ENCODE measurements at places on chromosomes 16 and 17.

GRCh38 chr16:3171181-3171854 is 16.7 kb upstream of the OR1F1 start:
- DNase-seq: no peak

GRCh38 chr17:37513711-37514110 is 24.0 kb downstream of the DUSP14 start:
- DNase-seq: no peak

- no peak for DNase-seq
Measured at GRCh38 chr17:77677630-77678029, 280.9 kb upstream of the TNRC6C start.

GRCh38 chr17:79531191-79532095 is 79.4 kb downstream of the RBFOX3 start:
- DNase-seq: no peak

DNA sequence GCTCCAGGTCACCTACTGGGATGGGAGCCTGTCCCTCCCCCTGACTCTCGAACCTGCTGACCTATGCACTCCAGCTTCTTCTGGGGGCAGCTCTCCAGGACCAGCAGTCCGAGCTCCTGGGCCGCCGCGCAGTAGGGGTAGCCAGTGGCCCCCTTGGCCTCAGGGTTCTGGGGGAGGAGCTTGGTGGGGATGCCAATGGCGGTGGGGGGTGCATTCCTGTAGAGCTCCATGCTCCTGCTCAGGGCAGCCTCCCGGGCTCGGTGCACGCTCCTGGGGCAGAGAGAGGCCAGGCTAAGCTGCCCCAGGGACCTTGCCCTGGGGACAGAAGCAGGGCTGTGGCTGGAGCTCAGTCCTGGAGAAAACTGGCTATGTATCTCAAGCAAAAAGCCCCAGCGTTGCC is 7.7 kb upstream of the SPATA2L start:
- DNase-seq: no peak

- DNase-seq: no peak
Measured at GRCh38 chr17:60354223-60354622, 37.7 kb downstream of the USP32 start.

DNA sequence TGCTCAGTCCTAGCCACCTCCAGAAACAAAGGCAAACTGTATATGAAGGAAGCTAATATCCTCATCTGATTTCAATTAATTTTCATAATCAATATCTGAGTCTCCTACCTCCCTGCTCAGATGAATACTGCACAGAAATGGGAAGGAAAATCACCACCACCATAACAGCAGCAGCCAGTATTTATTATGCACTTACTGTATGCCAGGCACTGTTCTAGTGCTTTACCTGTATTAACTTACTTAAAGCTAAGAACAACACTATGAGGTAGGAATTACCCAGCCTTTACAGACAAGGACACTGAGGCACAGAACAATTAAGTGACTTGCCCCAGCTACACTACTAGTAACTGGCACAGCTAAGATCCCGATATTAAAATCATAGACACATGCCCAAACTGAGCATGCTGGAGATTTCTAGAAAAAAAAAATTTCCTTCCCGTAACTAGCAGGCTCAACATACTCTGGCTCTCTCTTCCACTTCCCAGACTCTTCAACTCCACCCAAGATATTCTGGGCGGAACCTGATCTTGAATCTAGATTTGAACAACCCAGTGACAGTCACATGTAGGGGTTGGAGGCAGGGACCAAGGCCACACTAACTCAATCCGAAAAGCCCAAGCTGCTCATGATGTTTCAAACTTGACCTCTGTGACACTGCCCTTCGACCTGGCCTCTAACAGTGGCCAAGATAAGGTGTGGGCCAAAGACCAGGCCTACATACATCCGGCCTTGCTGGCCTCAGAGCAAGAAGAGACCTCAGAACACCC is 3.9 kb downstream of the TRIM25 start:
- no peak for DNase-seq

- no peak for DNase-seq
Measured at GRCh38 chr17:7951143-7951792, 19.3 kb downstream of the CNTROB start.

DNA sequence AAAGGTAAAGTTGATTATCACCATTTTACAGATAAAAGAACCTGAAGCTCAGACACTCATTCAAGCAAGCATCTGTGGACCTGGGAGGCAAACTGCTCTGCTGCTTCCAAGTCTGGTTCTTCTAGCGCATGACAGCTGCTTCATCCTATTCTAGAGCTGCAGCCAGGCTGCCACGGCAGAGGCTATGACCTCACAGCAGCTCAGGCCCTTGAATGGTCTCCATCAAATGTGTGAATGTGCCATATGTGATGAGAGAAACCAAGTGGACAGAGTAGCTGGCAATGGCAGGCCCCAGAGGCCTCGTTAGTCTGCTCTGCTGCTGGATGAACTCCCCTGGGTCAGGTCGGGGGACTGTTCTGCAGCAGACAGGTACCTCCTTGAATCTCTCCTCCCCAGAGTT is 30.7 kb upstream of the FOXJ1 start:
- DNase-seq: no peak

DNA sequence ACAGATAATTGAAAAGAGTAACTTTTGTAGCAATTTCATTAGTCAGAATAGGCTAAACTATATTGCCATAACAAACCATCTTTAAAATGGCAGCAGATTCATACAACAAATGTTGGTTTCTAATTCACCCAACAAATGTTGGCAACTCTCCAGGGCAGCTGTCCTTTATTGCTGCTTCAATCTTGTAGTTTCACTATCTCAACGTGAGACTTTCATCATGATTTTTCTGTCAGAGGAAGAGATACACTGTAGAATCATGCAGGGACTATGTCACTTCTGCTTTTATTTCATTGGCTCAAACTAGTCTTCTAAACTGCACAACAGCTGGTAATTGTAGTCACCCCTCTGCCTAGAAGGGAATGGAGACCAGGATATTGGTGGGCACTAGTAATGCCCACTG is 174.2 kb downstream of the TANC2 start:
- no peak for DNase-seq

DNA sequence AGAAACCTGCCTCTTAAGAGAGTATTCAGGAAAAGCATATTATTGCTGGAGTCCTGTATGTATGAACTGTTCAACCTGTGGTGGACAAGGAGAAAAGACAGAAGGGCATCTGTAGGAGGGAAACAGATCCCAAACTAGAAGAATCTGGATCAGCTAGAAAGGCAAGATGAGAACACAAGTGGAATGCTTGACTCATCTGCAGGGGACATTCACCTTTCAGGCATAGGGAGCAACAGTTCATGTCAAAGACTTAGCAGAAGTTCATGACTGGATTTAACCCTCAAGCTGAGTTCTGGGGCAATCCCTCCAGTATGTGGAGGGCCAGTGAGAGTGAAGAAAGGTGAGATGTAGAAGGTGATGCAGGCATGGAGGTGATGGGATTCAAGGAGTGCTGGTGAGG is 135.9 kb upstream of the DYNLRB2 start:
- no peak for DNase-seq

DNA sequence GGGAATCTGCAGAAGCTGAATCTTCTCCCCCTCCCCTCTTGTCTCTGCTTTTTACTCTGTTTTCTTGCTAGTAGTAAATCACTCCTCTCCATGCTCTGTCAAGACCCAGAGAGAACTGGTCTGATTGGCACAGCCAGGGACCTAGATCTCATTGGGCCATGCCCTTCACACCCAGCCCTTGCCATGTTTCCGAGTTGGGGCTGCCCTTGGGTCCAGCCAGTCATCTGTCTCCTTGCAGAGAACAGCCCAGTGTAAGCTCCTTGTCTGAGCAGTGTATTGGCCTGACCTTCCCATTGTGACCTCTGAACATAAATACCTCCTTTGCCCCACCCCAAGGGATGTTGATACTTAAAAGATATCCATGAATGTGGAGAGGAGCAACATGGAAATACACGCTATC is 3.9 kb downstream of the MMP15 start:
- DNase-seq: no peak

DNA sequence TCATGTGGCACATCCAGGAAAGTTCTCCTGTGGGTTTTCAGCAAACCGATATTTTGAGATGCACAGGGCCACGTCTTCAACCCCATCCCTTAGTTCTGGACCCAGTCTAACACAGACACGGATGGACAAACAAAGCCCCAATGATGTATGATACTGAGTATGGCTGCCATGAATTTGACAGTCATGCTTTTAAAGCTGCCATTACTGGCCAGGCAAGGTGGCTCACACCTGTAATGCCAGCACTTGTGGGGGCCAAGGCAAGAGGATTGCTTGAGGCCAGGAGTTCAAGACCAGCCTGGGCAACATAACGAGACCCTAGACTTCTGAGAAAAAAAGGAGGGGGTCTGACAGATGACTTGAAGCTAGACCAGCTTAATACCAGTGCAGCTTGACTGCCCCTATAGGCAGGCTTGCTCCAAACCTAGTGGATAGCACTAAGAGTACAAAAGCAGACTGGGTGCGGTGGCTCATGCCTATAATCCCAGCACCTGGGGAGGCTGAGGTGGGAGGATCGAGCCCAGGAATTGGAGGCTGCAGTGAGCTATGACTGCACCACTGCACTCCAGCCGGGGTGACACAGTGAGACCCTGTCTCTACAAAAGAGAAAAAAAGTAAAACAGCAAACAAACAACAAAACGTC is 10.8 kb upstream of the ZNF629 start:
- DNase-seq: no peak

GRCh38 chr17:16314859-16315258 is 38.4 kb downstream of the CENPV start:
- DNase-seq: no peak

GRCh38 chr16:67165121-67166078 is 855 bp downstream of the HSF4 start:
- no peak for DNase-seq

- no peak for DNase-seq
Measured at GRCh38 chr16:85912211-85912974, 13.4 kb downstream of the IRF8 start.

DNA sequence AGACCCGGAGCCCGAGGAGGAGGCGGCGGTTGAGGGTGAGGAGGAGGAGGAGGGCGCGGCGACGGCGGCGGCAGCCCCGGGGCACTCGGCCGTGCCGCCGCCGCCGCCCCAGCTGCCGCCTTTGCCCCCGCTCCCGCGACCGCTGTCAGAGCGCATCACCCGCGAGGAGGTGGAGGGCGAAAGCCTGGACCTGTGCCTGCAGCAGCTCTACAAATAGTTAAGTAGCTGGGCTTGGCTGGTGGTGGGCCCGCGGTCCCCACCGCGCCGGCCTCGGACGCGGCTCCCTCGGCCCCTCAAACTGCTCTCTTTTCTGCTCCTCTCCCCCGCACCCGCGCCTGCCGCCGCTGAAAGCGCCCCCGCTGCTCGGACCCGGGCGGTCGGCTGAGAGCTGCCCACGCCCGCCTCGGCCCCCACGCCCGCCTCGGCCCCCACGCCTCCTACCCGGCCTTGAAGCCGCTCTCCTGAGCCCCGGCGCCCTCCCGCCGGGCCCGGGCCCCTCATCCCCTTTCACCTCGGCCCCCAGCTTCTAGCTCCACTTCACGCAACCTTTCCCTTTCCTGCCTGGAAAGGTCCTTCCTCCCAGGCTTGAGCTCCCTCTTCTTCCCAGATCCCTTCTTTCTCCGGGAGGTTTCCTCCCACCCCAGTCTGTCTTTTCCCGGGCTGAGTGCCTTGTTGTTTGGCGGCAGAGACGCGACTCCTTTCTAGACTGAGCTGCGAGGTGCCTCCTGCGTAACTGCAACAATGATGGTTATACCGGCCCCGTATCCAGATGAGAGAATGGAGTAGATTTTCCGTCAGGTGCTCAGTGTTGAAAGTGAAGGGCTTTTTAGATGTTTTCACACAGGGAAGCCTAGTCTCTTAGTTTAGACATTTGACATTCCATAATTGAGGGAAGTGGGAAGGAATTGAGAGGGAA is 850 bp downstream of the PPM1E start:
- no peak for DNase-seq

DNA sequence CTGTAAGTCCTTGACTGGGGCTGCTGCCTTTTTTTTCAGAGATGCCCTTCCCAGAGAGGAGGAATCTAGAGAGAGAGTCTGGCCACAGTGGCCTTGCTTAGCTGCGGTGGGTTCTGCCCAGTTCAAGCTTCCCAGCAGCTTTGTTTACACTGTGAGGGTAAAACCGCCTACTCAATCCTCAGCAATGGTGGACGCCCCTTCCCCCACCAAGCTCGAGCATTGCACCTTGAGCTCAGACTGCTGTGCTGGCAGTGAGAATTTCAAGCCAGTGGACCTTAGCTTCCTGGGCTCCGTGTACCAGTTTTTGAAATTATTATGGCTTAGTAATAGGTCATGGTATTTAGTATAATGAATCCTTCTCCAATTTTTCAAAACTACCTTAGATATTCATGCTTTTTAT is 395.4 kb downstream of the NPIPA7 start:
- no peak for DNase-seq

- DNase-seq: no peak
Measured at GRCh38 chr16:62755938-62756337, 719.7 kb upstream of the CDH8 start.

GRCh38 chr17:82888583-82889495 is 49.0 kb upstream of the ZNF750 start:
- no peak for DNase-seq

GRCh38 chr17:42285346-42286050 is 2.8 kb upstream of the STAT5A start:
- DNase-seq: no peak

DNA sequence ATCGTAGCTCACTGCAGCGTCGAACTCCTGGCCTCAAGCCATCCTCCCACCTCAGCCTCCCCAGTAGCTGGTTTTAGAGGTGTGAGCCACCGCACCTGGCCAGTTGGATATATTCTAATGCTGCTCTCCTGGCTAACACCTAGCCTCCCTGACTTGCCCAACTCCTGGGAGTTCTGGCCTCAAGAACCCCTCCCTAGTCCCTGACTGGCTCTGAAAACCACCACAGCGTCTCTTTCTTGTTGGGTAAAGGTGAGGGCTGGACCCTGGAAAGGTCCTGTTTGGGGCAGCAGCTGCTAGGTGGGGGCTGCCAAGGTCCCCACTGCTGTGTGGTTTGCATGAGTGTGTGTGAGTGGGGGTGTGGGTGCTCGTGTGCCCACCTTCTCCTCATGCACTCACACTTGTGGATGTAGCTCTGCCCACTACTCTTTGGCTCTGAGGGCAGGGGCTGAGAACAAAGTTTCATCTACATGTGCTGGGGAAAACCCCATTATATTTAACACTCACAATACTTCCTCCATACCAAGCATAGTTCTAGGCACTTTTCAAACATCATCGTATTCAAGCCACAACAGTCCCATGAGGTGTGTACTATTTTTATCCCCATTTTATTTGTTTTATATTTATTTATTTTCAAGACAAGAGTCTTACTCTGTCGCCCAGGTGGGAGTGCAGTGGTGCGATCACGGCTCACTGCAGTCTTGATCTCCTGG is 7.1 kb upstream of the SPNS3 start:
- DNase-seq: no peak

DNA sequence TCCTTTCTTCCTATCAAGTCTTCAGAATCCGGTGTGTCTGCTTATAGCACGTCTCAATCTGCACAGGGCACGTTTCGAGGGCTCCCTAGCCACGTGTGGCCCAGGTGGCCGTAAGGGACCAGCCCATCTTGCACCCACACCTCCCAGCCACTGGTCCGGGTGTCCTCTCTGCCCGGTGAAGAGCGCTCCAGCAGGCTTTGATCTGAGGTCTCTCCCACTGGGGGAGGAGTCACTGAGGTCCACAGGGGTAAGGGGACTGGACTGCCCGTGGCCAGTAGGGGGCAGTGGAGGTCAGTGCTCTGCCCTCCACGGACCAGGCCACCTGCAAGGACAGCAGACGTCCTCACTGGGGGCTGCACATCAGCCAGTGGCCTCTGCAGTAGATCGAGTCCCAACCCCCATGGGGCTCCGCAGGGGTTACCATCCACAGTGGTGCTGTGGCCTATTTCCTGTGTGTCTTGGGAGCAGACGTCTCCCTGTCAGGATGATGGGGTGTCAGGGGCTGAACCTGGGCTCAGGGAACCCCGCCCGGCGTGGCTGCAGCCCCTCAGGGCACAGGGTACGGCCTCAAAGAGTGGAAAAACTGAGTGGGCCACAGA is 204.1 kb upstream of the CIBAR2 start:
- no peak for DNase-seq
